ENCODE measurements at places on chromosomes 1 and 21.

DNA sequence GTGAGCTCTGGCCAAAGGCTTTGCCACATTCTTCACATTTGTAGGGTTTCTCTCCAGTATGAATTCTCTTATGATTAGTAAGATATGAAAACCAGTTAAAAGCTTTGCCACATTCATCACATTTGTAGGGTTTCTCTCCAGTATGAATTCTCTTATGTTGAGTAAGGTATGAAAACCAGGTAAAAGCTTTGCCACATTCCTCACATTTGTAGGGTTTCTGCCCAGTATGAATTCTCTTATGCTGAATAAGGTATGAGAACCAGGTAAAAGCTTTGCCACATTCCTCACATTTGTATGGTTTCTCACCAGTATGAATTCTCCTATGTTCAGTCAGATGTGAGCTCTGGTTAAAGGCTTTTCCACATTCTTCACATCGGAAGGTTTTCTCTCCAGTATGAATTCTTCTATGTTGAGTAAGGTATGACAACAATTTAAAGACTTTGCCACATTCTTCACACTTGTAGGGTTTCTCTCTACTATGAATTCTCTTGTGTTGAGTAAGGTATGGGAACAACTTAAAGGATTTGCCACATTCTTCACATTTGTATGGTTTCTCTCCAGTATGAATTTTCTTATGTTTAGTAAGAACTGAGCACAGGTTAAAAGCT lies 20.7 kb downstream of the ZNF695 start:
- no peak for DNase-seq

DNA sequence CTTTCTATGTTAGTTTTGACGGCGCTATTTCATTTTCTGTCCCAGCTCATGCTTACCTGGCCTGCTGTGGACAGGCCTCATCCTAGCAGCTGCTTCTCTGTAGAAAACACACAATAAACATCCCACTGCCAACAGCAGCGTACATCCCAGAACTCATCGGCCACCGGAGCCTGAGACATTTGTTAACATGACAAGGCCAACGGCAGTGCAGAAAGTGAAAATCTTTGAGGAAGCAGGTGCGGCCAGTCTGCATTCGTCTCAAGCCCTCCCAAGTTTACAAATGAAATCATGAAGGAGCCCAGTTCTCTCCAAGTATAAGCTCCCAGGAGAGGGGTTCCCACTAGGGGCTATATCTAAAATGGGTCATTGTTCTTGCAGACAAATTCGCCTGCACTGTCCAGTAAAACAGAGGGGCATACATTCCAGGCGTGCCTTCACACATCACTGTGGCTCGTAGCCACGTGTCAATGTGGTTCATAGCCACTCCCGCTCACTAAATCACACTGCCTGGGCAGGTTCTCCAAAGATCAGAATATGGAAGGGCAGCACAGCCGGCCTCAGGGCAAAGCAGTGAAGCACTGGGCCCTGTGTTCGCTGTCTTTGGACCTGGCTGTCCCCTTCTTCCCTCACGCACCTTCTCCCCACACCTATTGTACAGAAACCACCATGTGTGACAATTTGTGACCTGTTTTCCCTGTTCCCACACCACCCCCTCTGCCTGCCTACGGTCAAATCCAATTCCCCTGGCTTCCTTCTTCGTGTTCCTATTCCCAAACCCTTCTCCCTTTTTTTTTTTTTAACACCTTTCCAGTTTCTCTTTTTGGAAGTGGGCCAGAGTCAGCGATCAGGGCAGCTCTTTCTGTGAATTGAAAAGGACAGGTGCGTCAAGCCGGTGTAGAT lies 27.0 kb upstream of the ABCG1 start:
- no peak for DNase-seq

DNA sequence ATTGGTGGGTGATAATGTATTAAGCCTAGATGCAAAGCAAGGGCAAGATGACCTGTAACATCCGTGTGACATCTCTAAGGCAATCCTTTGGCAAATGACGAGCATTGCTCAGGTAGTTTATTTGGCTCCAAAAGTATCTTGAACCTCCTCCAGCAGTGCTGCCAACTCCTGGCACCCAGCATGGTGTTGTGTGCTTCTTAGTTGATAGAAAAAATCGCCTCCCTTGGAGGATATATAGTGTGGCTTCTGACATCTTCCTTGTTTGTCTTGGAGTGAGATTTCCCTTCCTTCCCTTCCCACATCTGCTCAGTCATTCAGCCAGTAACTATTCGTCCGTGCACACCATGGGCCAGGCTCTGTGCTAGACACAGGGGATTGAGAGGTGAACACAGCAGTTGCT lies 121.8 kb downstream of the TOMM20 start:
- DNase-seq, result no peak

- no peak for DNase-seq
Measured at GRCh38 chr1:118921994-118922393, 66.1 kb downstream of the TBX15 start.

- DNase-seq, result no peak
Measured at GRCh38 chr1:85580872-85581801, 576 bp downstream of the CCN1 start.

- no peak for DNase-seq
Measured at GRCh38 chr1:161066694-161067093, 3.0 kb downstream of the ARHGAP30 start.

GRCh38 chr1:241677201-241677600 lies 25.1 kb downstream of the WDR64 start:
- no peak for DNase-seq

DNA sequence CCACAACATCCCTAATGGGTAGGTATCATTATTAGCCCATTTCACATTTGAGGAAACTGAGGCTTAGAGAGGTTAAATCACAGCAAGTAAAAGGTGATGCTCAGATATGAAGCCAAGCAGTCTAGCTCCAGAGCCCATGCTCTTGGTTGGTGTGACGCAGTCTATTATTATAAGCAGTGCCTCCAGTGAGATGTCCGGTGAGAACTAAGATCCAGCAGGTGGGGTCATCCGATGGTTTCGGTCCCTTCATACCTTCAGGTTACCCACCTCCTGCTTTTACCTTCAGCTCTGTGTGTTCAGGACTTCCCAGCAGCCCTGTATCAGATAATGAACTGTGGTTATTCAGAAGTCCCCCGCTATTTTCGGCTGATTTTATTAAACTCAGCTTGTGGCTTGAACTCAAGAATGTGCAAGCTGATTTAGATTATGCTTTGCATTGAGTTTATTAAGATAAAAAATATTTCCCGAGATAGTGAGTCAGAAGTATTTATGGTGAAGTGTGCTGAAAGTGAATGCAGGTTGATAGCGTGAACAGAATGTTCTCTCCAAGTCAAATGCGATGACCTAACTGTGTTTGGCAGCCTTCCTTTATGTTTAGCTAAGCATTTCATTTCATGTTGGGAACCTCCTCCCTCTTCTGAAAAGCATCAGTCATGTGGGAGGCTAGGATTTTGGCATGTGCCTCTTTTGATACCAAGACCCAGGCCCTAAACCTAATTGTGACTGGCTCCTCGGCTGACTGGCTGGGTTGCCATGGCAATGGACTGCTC lies 160.9 kb upstream of the UBE2U start:
- peak; percentile 83 for DNase-seq

DNA sequence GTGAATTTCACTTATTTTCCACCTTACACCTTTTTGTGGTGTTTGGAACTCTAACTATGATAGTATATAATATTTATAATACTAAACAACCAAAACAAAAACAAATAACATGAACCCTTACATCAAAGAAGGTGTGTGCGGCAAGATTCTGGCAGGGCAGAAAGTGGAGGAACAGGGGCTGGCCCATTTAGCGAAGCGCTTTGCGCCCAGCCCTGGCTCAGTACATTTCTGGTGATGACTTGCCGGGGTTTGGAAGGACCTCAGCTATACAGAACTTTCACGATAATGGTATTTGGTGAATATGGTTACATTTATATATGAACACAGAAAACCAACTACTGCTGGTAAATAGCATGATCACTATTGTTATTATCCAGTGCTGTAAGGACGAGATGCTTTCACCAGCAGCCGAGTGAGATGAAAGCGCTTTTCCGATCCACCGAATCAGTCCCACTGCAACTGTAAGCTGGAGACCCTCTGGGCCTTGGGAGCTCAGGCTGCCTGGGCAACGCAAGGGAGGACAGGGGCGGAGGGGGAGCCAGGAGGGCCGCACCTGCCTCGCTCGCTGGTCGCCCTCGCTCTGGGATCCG lies 63.9 kb downstream of the CD247 start:
- DNase-seq, result no peak

DNA sequence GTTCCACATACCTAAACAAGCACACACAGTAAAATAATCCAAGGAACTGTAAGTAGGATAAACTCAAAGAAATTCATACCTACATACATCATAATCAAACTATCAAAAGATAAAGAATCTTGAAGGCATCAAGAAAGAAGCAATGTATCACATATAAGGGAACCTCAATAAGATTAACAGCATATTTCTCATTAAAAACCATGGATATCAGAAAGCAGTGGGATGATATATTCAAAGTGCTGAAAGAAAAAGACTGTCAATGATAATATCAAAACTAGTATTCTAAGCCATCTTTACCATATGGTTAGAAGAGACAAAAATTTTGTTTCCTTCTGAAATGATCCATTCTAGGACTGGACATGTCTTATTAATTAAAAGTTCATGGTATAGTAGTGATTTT lies 37.1 kb upstream of the ADAM30 start:
- DNase-seq, result no peak

DNA sequence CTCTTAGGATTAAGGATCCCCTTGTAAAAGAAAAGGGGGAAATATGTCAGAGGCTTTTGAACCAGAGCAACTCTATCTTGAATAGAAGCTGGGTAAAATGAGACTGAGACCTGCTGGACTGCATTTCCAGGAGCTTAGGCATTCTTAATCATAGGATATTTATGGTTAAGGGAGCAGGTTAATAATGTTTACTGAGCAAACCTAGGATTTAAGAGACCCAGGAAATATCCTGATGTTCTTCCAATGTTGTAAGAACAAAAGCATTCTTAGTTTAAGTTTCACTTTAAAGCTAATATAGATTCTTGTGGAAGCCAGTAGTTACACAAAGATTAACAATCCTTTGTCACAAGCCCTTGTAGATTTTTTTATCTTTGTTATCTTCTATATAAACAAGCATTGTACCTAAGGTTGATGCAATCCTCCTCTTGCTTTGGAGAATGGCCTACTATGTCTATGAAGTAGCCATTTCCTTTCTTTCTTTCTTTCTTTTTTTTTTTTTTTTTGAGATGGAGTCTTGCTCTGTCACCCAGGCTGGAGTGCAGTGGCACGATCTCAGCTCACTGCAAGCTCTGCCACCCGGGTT lies 570.2 kb upstream of the BEND5 start:
- no peak for DNase-seq

DNA sequence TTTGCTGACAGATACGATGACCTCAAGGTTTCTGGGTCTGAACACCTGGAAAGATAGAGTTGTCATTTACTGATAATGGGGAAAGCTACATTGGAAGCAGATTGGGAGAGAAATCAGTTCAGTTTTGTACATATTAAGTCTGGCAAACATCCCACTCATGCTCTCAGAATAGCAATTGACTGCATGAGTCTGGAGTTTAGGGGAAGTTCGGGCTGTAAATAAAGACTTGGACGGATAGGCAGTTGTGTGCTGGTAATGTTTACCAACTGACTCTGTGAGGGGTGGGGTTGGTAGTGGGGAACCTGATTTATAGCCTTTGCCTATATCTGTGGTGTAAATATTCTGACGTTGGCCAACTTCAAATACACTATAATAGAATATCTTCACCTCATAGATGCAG lies 4.0 kb downstream of the H6PD start:
- DNase-seq, result no peak

GRCh38 chr1:113617438-113618141 lies 141.7 kb downstream of the PHTF1 start:
- DNase-seq, result no peak

- no peak for DNase-seq
Measured at GRCh38 chr1:176136891-176137290, 70.2 kb downstream of the COP1 start.

DNA sequence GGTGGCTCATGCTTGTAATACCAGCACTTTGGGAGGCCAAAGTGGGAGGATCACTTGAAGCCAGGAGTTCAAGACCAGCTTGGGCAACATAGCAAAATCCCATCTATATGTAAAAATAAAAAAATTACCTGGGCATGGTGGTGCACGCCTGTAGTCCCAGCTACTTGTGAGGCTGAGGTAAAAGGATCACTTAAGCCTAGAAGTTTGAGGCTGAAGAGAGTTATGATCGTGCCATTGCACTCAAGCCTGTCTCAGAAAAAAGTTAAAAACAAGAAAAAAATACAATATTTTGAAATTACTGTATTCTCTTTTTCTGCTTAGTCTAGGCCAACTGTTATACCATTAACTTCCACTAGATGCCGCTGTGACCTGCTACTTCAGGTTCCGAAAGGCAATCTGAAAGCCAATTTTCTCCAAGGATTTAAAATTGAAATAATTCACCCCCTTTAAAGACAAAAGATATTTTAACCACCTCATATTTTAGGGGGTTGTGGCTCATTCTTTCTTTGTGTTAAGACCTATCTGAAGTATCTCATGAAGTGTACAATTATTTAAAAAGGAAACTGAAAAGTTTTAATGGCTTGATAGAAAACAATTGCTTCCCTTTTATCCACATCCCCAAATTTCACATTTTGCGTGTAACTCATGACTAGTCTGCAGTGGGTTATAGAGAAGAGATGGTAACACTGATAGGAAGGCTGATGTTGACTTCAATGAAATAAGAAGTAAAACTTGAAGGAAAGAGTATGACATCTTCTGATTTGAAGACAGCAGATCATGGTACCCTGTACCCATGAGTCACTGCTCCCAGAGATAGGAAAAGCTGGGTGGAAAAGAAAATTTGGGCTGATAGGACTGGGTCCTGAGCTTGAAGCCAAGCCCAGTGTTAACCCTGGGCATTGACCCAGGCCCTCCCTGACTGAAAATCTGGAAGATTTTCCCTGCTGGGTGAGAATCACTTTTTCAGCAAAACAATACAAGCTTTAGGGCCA lies 24.4 kb upstream of the CLDN14 start:
- peak; percentile 4 for DNase-seq

DNA sequence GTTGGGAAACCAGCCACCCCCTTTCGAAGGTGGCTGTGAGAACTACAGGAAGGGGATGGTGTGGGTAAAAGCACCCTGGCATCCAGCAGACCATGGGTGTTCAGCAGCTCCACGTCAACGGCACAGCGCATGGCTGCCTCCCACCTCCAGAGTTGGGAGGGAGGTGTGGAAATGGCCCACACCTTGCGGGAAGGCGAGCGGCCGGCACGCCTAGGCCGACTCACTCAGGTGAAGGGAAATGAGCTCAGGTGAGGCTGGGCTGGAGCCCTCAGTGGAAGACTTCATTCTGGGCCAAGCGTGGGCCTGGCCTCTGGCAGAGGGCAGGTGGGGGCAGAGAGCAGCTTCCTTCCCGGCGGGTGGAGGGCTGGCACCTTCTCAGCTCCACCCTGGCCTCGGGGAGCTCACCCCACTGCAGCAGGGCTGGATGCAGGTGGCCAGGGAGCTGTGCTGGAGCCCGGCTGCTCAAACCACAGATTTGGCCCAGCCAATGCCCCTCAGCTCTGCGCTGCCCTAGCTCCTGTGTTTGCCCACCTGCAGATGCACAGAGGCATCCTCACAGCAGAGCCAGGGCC lies 24.8 kb upstream of the ALDH4A1 start:
- DNase-seq, result no peak

DNA sequence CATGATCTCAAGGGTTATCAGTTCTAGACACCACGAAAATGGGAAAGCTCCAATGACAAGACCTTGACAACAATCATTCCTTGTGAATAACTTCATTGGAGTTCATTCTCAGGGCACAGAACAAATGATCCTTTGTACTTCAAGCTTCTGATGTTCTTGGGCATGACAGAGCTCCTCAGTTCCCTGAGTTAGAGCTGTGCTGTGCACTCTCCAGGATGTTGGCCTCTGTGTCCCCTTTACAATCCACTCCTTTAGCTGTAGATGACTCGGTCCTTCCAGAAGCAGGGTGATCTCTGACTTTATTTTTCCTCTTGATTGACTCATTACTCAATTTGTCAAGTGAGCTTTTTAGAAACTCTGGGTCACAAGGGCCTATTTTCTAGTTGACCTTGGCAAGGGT lies 3.9 kb upstream of the FAM78B start:
- no peak for DNase-seq

Measured in epithelial cell of proximal tubule (primary cell).